Putamen (tissue), 1 donor: ENCODE measurements at places on chromosomes 11 and 22.

GRCh38 chr11:120956710-120957495 lies 67.0 kb upstream of the TBCEL start:
- no peak for DNase-seq

DNA sequence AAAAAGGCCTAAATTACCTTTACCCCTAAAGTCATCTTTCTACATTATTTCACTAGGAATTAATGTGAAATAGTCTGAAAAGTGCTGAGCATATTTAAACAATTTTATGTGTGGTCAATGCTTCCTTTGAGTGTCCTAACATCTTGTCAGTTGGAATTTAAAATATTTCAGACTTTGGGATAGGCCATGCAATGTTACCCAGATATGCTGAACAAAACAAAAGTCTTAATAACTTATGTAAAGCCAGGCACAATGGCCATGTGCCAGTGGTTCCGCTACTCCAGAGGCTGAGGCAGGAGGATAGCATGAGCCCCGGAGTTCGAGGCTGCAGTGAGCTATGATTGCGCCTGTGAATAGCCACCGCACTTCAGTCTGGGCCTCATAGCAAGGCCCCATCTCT lies 137.4 kb downstream of the CADM1 start:
- DNase-seq = no peak

DNA sequence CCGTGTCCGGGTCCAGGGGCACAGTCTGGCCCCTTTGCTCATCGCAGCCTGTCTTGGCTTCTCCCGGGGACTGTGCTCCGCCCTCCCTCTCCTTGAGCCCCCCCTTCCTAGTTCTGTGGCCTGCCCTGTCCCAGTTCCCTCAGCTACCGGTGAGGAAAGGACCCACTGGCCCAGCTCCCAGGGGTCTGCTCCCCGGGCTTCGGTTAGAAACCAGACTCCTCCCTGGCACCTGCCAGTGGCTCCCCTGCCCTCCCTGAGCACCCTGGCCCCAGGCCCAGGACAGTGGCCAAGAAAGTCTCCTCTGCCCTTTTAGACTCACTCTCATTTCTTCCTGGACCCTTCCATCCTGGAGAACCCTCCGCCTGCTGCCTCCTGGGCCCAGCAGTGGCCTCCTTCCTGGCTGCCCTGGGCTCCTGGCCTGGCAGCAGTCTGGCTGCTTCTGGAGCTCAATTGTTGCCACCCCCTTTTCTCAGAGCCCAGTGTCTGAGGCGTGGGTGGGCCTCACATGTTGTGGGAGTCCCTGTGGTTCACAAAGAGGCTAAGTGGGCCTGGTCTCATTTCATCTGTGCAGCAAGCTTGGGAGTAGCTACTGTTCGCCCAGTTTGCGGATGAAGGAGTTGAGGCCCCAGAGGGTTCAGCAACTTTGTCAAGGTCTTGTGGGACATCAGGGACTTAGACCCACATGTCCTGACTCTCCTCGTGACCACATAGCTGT lies 12.6 kb downstream of the PRDM11 start:
- DNase-seq = no peak

DNA sequence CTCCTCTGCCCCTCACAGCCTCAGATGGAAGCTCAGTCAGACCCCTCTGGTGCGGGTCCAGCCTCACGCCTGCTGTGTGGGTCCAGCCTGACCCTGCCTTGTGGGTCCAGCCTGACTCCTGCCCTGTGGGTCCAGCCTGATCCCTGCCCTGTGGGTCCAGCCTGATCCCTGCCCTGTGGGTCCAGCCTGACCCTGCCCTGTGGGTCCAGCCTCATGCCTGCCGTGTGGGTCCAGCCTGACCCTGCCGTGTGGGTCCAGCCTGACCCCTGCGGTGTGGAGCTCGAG lies 445.3 kb downstream of the BRD1 start:
- no peak for DNase-seq
